ENCODE measurements at places on chromosomes 7 and 10.
A peak's percentile ranks its signal among the peaks of the same experiment; 100 is the strongest.

- no peak for DNase-seq
Observed at GRCh38 chr10:22447068-22447467, 101.8 kb downstream of the SPAG6 start.

- no peak for DNase-seq
Observed at GRCh38 chr10:50469288-50469687, 154.5 kb downstream of the SGMS1 start.

GRCh38 chr7:17408904-17409290, 110.4 kb downstream of the AHR start:
- DNase-seq = no peak

GRCh38 chr7:17523813-17524739, 225.6 kb downstream of the AHR start:
- peak; percentile 44 for DNase-seq

- DNase-seq = no peak
Observed at GRCh38 chr10:77501846-77502261, 135.8 kb downstream of the KCNMA1 start.

DNA sequence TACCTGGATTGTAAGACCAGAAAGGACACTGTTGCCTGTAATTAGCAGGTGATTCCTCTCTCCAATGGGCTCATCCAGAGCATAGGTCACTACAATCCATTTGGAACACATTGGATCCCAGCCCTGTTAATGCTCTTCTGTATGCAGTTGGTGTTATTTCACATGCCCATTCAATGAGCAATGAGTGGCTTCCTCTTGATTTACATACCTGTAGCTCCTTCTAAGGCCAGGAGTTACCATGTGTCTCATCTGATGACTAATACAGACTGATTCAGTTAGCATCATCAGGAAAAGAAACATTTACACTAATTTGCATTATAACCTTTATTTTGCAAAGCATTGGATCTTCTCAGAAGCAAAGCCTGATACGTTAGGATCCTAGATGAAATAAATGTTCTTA, 83.1 kb upstream of the NPVF start:
- DNase-seq = no peak

- DNase-seq = no peak
Observed at GRCh38 chr7:69147631-69148030, 450.6 kb upstream of the AUTS2 start.

- no peak for DNase-seq
Observed at GRCh38 chr10:122168598-122169394, 102.3 kb upstream of the BTBD16 start.

GRCh38 chr7:97026715-97027426, 2.2 kb upstream of the DLX5 start:
- DNase-seq = no peak

GRCh38 chr7:50795253-50795652, 12.6 kb upstream of the GRB10 start:
- no peak for DNase-seq

- DNase-seq = no peak
Observed at GRCh38 chr7:28177836-28178235, 2.8 kb downstream of the JAZF1 start.

- no peak for DNase-seq
Observed at GRCh38 chr7:133754708-133755107, 372.4 kb upstream of the LRGUK start.

GRCh38 chr7:67644151-67644550, 647.5 kb downstream of the TYW1 start:
- no peak for DNase-seq

DNA sequence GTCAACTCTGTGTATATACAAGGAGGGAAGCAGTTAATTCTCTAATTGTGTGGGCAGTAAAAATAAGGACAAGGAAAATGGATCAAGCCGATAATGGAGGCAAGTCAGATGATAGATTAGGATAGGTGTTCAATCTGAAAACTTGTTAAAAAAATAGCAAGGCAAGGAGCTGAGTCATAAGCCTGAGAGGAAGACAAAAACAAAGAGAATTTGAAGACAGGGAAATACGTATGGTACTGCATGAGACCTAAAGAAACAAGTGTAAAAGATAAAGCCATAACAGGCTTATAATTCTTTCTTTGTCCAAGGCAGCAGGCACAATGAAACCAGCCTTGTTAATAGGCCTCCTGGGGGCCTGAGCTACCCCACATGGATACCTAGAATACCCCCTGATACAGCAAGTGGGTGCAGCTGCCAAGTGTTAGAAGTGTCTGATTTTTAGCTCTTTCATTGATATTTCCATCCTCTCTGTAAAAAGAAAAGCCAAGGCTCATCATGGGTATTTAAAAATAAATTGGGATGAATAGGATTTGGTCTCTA, 1570.6 kb upstream of the LRRTM3 start:
- no peak for DNase-seq

GRCh38 chr7:49038821-49039358, 114.5 kb downstream of the CDC14C start:
- DNase-seq = no peak

DNA sequence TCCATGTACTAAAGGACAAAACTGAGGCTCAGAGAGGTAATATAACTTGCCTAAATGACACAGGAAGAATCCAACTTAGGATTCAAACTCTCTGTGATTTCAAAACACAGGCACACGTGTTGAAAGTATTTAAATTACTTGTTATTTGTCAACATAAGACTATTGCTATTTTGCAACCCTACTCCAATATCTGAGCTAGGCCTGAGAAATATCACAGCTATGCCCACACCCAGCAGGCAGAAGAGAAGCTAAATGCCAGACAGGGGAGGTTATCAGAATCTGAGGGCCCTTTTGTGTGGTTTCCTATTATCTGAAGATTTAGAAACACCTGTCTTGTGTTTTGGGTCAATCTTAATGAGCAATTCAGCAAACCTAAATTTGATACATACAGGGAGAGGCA, 204.3 kb downstream of the ANK3 start:
- DNase-seq = no peak

DNA sequence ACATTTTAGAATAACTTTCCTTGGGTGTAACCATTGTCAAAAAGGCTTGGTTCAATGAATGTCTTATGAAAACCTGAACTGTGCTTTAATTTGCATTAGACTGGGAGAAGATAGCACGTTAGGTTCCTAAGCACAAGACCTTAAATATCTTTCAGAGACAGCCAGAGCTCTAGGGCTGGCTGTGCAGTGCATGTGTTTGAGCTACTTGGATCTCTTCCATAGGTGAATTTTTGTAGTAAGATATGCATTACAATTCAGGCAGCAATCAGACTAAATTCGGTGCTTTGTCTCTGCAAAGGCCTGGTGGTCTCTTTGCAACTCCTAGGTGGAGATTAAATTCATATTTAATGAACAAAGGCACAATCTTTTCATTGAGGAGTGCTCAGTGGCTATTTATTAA, 192.0 kb downstream of the ZNF438 start:
- DNase-seq = no peak
